ENCODE measurements at places on chromosomes 11 and 22.

DNA sequence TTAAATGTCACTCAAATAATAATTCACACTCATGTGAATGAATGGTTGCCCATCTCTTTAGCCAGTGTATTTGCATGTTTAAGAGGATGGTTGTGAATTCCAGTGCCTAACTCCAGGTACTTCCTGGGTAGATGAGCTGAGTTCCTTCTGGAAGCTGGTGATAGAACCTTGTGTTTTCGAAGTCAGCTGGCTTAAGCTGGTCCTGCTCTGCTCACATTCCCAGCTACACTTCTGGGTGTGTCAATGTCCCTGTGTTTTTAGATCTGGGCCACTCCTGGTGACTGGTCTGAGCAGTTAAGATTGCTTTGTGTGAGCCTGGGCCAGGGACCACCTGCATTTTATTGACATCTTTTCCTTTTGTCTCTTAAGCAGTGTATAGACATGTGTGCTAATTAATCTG, 10.6 kb downstream of the TEAD1 start:
- DNase-seq: no peak

GRCh38 chr11:116773203-116774097, 663 bp upstream of the BUD13 start:
- DNase-seq: peak; percentile 66

DNA sequence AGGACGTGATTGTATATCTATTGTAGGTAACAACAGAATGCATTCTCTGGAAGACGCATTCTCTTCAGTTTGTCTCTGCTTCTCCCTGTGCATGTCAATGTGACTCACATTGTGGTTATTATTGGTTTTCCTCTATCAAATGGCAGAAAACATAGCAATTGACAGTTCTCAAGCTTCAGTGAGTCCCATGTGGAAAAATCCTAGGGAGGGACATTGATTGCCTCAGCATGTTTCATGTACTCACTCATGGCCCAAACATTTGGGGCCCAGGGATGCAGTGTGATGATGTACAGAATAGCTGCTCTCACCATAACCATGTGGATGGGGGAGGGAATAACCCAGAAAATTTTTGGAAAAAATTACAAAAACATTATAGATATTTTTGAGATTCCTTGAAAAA, 9.3 kb upstream of the ARL14EP start:
- no peak for DNase-seq

- no peak for DNase-seq
Observed at GRCh38 chr22:46196278-46196677, 46.0 kb downstream of the PPARA start.

DNA sequence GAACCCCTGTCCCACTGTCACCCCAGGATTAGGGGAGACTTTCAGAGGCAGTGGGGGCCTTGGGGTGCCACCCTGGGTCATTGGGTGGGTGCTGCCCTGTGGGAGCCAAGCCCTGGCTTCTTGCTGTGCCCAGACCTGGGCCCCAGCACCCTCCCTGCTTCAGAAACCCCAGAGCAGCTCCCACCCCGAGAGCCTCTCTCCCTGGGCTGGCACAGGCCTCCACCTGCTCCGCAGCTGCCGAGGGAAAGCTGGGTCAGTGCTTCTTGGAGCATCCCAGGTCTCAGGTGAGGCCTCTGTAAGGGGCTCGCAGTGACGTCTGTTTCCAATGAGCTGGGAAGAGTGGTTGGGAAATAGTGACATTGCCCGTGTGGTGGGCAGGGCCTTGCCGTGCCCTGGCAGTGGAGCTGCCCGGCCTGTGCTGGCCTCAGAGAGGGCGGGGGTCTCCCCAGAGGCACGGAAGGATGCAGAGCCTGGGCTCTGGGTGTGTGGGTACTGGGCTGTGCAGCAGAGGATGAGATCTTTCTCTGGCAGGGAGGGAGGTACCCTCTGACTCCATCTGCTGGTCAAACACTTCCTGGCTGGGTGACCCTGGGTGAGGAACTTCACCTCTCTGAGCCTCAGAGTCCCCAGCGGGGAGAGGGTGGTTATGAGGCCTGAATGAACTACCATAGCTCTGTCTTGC, 23.0 kb downstream of the C22orf23 start:
- DNase-seq: peak; percentile 71
